ENCODE measurements at places on chromosomes 13 and 19. TPM values are rescaled to one million over a fixed set of nuclear protein-coding genes. Genes with fewer than 3 reads are reported as not detected.

The CYP4F2 gene
- total RNA-seq: not detected

The ZNF582 gene
- total RNA-seq: 2.0 TPM

The SIGLEC5 gene
- total RNA-seq: not detected

The GNA15 gene
- total RNA-seq: under 0.01 TPM

The CYP2A7 gene
- not detected for total RNA-seq

The WDR83 gene
- total RNA-seq: 11.3 TPM

The COG3 gene
- 31.9 TPM for total RNA-seq

The LILRA1 gene
- not detected for total RNA-seq

The VSTM2B gene
- not detected for total RNA-seq

The TNFSF9 gene
- 0.37 TPM for total RNA-seq

The C19orf18 gene
- total RNA-seq: 0.14 TPM

The DAND5 gene
- not detected for total RNA-seq

The PDE4C gene
- total RNA-seq: 0.57 TPM

The PRKCSH gene
- 106 TPM for total RNA-seq

The GRAMD1A gene
- 24.0 TPM for total RNA-seq

The THSD1 gene
- 5.3 TPM for total RNA-seq

The CCDC194 gene
- total RNA-seq: not detected

The EVI5L gene
- 14.7 TPM for total RNA-seq

The C19orf12 gene
- 19.3 TPM for total RNA-seq

The RTBDN gene
- not detected for total RNA-seq

The CD70 gene
- not detected for total RNA-seq

The PRTN3 gene
- total RNA-seq: not detected

The KIR3DL1 gene
- total RNA-seq: not detected

The FOSB gene
- 2.7 TPM for total RNA-seq

The CEACAM19 gene
- 2.0 TPM for total RNA-seq

The ZNF460 gene
- 78.3 TPM for total RNA-seq

The SOHLH2 gene
- 0.43 TPM for total RNA-seq
